Urothelium cell line (cell line): ENCODE measurements at places on chromosomes 2 and 18.
A peak's percentile ranks its signal among the peaks of the same experiment; 100 is the strongest.

DNA sequence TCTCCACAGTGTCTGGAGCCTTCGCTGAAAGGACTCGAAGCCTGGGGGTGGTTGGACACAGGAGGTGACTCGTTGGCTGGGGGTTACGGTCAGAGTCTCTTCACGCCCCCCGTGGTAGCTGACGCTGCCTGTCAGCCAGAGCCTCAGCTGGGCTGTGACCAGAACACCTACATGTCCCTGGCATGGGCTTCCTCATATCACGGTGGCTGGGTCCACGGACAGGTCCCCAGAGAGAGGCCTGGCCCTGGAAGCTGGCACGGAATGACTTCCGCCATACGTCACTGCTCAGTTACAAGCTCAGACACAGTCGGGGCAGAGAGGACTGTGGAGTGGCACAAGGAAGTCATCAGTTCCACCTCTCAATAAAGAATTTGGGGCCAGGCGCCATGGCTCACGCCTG, 28.5 kb downstream of the ITGB1BP1 start:
- DNase-seq: no peak

DNA sequence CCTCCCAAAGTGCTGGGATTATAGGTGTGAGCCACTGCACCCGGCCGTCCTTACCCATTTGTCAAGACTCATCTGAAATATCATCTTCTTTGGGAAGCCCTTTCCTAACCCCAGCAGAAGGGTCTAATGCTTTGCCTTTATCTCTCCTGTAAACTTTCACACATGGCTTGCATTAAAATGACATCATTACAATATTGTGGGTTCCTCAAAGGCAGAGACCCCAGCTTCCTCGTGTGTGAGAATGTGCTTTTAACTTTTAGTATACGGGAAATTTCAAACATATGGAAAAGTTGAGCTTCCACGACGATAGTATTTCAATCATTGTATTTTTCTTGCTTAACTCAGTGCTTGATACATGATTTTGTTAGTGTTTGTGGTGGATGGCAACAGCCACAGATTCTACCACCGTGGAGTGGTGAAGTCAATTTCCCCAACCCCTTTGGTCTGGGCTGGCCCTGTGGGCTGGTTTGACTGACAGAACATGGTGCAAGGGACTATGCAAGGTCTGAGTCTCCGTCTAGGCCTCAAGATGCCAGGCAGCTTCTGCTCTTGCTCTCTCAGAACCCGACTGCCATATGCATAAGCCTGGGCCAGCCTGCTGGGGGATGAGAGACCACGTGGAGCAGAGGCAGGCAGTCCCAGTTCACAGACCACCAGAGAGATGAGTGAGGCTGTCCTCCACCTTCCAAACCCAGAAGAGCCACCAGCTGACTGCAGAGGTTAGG, 39.9 kb downstream of the NGEF start:
- DNase-seq: no peak

GRCh38 chr2:129673847-129674711, 305.4 kb upstream of the RAB6C start:
- no peak for DNase-seq

- DNase-seq: no peak
Observed at GRCh38 chr2:16584824-16585540, 80.7 kb downstream of the CYRIA start.

GRCh38 chr2:45541450-45541849, 69.6 kb downstream of the SRBD1 start:
- no peak for DNase-seq

DNA sequence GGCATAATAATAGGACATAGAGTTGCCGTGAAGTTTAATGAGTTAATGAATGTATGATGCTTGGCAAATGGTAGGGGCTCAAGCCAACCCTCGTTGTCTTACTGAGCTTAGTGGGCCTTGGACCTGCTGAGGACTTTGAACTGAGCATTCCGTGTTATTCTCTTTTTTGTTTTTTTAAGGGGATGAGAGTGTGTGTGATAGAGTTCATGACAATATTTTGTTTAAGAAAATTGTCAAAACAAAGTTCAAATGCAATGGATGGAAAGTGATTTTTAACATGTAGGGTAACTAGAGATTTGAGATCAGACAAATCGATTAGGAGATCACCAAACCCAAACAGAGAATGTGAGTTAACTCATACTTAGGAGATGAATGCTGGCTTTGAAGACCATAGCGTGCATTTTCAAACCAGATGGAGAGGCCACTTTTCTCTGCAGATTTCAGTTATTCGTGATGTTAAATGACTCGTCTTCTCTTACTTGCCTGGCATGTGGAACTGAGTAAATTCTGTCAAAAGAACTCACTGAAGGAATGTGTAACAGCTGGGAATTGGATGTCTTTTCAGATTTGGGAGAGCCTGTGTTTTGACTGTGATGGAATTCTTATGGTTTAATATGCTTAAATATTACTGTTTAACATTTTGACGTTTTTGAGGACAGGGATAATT, 88.7 kb downstream of the NEDD4L start:
- no peak for DNase-seq

DNA sequence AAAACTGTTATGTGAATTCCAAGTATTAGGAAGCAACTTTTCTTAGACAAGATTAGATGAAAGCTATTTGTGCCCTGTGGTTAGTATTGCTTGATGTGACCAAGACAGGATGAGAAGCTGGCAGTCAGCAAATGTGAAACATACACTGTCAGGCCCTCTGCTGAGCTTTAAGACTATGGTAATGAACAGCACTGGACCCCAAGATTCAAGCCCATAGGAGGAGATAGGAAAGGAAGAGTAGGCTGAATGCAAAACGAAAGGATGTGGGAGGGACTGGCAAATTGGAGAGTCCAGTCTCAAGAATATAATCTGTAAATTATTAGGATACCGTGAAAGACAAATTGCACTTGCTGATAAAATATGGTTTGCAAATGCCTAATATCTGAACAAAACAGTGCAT, 16.4 kb downstream of the BZW1 start:
- DNase-seq: no peak

DNA sequence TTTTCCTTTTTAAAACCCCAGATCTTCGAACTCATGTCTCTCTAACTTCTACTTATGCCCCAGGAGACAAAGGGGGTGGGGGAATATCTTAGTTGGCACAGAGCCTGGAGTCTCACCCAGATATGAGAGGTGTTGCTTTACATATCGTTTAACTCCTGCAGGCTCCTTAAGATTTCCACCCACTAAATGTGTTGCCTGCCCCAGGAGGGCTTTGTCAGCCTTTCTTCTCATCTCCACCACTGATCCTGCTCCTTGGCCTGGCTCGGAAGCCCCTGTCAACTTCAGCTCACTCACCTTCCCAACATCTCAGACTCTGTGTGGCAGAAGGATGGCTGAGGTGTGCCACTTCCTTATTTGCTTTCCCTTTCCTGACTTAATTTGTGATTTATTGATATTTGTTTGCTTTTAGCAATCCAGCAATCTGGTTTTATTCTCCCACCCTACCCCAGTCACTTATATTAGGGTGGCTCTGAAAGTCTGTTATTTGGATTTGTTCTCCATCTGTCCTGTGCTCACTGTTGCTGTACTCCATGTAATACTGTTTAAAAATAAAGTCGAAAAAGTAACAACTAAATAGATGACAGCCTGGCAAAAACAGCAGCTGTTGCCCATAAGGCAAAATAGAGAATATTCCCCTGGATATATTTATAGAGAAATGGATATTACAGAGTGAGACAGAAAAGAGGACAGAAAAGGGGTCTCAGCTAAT, 200.6 kb downstream of the ZBTB7C start:
- no peak for DNase-seq

DNA sequence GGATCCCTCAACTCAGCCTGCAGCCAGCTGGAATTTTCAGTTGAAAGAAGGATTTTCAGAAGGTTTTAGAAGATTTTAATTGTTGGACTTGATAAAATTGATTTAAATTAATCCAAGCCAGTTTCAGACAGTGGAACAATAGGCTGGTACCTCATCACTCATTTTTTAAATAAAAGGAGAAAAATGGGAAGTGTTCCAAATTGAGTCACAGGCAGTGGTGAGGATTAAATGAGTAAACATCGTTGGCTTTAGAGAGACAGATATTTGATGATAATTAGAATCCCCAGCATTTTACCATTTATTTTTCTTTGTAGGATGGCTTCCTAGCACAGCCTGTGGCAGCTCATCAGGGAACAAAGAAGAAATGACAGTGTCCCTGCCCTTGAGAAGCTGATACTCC, 7.4 kb downstream of the CXCR4 start:
- DNase-seq: no peak

- peak; percentile 90 for DNase-seq
Observed at GRCh38 chr2:39494784-39495251, 57.7 kb upstream of the MAP4K3 start.

DNA sequence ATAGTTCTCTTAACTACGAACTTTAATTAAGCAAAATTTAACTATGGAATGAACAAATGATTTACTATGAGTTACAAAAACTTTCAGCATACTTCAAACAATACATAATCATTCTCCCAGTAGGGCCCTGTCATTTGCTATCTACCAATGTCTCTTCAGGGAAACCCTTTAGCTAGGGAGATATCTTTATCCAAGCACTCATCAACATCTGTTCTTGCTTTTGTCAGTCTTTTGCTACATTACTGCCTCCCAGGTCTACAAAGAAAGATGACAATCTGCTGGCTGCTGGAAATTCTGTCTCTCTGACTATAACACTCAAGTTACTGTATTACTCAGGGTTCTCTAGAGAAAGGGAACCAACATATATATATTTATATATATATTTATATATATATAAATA, 1626.3 kb upstream of the CELF4 start:
- DNase-seq: no peak

DNA sequence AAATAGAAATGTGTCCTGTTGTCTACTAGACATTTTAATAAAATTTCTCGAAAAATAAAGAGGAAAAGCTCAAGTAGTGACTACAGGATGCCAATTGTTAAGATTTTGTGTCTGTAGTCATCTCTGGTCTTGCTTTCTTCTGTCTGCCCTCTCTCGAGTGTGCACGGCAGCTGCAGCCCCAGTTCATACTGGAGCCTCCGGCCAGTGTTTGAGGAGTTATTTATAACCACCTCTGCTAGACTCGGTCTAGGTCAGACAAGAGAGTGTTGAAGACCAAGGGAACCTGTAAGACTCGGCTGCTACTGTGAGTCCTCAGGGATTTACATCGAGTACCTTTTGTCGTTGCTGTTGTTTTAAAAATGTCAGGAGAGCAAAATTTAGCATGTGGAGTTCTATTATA, 810.1 kb upstream of the POU3F3 start:
- peak; percentile 43 for DNase-seq

GRCh38 chr2:106065983-106066820, 127.9 kb downstream of the UXS1 start:
- DNase-seq: no peak

GRCh38 chr2:179538406-179539123, 273.9 kb upstream of the SESTD1 start:
- no peak for DNase-seq

- no peak for DNase-seq
Observed at GRCh38 chr2:88069117-88069516, 1.5 kb downstream of the SMYD1 start.

GRCh38 chr2:60963190-60963589, 54.3 kb upstream of the PEX13 start:
- DNase-seq: no peak

GRCh38 chr18:75179819-75180600, 28.9 kb downstream of the PTGR3 start:
- no peak for DNase-seq

- DNase-seq: no peak
Observed at GRCh38 chr2:234328444-234328990, 168.4 kb downstream of the ARL4C start.

DNA sequence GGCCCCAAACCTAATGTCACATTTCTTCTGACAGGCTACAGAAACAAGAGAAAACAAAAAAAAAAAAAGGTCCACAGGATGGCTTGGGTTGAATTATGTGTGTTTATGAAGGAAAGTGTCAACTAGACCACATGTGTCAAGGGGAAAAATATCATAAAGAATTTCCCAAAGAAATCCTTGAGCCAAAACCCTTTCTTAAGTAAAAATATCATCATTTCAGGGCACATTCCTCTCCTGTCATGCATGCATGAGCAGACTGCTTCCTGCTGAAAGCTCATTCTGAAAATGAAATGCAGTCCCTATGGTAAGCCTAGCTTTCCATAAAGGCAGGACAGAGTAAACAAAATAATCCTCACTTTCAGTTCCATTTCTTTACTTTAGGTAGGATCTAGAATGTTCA, 85.7 kb upstream of the RBBP8 start:
- no peak for DNase-seq
